ENCODE measurements at places on chromosomes 7 and 10. TPM values are rescaled to one million over a fixed set of nuclear protein-coding genes. Genes with fewer than 3 reads are reported as not detected.

GRCh38 chr10:33715303-33715975 lies 381.0 kb upstream of the NRP1 start:
- no peak for DNase-seq

GRCh38 chr7:83339907-83340306 lies 177.2 kb upstream of the PCLO start:
- DNase-seq, result no peak

DNA sequence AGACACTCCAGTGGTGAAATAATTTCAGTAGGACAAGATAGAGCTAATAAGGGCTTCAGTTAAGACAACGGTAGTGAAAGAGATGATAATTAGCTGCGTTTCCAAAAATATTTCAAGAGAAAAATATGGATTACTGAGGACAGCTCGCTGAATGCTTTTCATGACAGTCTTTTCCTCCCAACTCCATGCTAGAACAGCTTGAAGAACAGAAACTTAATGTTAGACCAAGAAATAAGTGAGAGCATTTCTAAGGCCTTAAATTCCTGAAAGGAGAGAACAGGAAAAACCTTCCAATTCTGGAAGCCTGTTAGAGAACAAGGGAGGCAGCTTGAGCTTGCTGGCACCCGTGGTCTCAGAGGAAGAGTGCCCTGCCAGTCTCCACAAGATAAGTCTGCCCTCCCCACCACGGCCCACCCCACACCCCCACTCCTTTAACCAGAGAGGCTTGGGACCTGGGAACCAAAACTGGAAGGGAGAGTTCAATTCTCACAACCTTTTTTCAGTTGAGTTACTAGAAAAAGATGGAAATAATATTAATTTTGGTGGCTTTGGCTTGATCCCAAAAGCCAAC lies 1148.0 kb upstream of the CELF2 start:
- no peak for DNase-seq

DNA sequence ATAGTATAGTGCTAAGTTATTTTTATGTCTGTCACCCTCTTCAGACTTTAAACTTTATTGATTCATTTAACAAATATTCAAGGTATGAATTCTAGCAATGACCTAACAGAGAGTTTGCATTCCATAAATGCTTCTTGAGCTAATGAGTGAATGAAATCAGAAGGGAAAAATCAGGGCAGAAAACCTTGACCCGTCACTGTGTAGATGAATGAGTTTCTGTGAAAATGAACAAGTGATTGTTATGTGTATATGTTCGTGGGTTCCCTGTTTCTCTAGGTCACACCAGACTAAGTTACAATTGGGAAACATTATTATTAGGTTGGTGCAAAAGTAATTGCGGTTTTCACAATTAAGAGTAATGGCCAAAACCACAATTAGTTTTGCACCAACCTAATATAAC lies 30.1 kb downstream of the APBB1IP start:
- no peak for DNase-seq

- peak; percentile 78 for DNase-seq
Measured at GRCh38 chr7:3682028-3682710, 381.1 kb downstream of the SDK1 start.

GRCh38 chr7:44087911-44088838 lies 5.8 kb upstream of the POLM start:
- DNase-seq, result peak; percentile 63

DNA sequence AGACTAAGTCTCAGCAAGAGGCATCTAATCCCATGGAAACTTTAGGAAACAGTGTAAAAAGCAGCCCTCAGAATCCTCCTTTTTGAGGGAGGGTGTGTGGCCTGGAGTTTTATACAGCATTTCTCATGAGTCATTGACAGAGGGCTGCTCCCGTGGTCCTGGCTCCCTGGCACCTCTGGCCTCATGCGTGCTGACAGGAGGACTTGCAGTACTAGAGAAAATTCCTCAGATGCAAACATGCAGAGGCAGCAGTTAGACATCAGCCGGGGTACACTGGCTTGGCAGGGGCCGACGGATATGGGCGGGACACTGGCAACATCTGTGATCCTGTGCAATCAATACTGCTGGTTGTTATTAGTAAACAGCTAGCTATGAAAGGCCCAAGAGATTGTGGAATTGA lies 925.1 kb upstream of the CELF2 start:
- DNase-seq, result peak; percentile 25

DNA sequence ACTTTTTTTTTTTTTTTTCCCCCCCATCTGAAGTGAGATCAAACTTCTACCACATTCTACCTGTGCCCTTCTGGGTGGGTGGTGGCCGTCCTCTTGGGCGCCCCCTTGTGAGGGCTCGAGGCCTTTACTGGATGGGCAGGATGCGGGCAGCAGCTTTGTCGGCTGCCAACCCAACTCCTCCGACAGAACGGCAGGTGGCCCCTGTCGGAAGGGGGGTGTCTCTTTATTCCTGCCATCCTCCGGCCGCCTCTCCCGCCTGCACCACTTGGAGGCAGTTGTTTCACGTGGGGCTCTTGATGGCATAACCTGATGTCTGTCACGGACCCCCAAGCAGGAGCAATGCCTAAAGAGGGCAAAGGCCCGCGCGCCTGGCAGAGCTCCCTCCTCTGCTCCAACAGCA lies 31.0 kb downstream of the AMZ1 start:
- no peak for DNase-seq

DNA sequence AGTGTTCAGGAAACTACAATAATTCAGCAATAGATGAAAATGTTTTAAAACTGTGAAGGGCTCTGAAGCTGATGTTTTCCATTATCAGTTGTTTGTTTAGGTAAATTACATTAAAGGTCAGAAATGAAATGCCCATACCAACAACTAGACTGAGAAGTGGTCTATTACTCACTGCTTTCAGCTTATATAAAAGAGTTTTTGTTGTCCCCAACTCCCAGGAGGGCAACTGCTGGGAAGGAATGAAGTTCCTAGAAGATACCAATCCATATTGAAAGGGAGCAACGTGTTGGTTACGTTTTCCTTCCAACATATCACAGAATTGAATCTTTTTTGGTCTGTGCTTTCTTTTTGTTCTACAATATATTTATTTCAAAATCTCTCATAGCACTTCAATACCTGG lies 330.6 kb upstream of the LRRN3 start:
- DNase-seq, result no peak

DNA sequence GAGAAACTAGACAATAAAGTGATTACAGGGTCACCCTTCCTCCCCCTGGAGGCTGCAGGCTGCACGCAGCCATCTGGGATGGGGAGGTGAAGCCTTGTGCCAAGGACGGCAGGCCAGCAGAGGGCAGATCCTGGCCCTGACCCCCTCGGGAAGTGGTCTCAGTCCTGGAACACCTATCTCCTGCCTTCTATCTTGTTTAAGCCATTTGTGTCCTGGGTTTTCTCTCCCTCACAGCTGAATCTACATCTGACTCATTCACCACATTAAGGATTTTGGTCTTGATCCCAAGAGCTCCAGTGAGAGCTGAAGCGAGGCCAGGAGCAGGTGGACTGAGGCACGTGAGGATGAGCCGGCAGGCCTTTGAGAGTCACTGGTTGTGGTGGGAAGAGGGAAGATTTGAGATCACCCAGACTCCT lies 16.4 kb upstream of the PARP12 start:
- no peak for DNase-seq

DNA sequence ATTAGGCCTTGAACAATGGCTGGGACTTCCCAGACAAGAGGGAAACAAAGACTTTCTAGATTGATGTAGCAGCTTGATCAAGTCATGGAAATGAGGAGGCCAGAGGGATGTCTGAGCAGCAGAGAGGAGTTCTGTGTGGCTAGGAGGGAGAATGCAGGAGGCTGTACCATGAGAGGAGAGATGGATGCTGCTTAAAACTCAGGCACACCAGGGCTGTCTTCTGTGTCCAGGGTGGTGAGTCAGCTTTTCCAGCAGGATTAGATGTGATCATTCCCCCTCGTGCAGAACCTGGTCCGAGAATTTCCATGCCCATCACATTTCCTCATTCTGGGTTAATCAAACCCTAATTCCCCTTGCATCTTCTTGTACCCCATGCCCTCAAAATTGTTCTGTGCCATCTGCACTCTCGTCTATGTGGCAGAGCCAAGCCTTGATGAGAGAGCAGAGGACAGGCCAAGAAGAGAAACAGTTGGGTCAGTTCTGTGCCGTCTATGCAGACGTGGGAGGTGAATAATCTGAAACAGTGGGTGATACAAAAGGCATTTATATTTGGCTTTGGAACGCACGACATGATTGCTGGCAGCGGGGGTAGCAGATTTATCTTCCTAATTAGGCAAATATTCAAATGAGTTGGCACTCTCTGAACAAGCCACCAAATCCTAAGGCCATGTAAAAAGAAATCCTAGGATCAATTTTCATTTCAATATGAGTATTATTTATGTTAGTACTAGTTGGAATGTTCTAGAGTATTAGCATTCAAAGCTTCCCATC lies 160.7 kb downstream of the TMEM178B start:
- no peak for DNase-seq

DNA sequence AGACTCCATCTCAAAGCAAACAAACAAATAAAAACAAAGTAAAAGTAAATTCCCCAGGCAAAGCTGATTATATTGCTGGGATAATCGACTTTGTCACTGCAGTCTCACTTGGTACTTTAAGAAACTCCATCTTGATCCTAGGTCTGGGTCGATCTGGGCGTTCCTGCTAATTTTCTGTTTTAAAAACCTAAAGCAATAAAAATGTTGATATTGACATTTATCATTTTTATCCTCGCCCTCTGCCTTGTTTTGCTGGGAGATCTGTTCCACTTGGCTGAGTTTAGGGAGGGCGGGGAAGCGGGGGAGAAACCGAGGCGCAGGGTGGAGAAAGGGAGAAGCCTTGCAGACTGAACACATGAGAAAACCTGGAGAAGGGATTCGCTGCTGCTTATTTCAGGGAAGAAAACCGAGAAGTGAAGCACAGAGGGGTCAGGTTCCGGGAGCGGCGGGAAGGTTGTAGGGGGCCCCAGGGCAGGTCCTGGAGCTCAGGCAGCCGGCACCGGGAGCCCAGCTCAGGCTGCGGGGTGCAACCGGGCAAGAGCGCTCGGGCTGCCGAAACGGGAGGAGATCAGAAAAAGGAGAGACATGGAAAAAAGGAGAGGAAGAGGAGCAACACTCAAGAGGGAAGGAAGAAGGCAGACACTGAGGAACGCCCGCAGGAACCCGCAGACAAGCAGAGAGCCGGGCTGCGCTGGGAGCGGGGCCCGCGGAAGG lies 27.3 kb upstream of the KMT2C start:
- DNase-seq, result peak; percentile 63

DNA sequence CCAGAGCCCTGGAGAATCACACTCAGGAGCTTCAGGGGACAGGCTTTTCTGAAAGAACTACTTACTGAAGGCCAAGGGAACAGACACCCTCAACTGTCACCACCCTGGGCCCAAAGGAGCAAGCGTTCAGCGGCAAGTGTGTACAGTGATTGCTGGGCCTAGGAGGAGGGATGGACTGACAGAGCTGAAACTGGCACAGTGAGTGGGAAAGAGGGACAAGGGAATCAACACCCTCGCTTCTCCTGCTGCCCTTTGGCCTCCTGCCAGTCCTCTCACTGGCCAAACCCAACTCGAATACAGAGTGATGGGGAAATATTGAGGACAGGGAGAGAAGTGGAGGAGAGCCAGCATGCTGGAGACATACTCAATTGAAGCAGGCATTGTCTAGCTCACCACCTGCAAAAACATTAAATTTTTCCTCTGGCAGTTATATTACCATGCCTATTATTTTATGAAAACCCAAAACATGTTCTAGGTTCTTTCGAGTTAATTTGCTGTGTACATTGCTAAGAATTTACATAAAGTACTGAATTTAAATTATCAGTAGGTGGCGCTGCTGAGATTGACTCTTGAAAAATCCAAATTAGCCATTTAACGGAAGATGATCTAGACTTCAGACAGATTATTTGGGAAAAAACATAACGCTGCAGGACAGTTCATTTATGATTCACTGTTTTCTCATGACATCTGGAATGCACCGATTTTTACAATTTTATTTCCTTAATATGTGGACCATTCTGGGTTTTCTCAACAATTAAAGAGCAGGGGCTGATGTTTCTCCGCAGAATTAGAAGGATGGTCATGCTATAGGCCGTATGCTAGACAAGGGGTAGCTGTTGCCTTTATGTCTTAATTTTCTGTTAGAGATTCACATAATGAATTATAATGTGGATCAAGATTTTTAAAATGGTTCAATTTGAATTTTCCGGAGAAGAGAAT lies 14.7 kb upstream of the TMEM236 start:
- no peak for DNase-seq

- no peak for DNase-seq
Measured at GRCh38 chr10:7184660-7185366, 226.0 kb downstream of the SFMBT2 start.

GRCh38 chr10:27197980-27198620 lies 42.5 kb downstream of the ACBD5 start:
- DNase-seq, result peak; percentile 83

- no peak for DNase-seq
Measured at GRCh38 chr7:22601812-22602565, 102.0 kb upstream of the STEAP1B start.

DNA sequence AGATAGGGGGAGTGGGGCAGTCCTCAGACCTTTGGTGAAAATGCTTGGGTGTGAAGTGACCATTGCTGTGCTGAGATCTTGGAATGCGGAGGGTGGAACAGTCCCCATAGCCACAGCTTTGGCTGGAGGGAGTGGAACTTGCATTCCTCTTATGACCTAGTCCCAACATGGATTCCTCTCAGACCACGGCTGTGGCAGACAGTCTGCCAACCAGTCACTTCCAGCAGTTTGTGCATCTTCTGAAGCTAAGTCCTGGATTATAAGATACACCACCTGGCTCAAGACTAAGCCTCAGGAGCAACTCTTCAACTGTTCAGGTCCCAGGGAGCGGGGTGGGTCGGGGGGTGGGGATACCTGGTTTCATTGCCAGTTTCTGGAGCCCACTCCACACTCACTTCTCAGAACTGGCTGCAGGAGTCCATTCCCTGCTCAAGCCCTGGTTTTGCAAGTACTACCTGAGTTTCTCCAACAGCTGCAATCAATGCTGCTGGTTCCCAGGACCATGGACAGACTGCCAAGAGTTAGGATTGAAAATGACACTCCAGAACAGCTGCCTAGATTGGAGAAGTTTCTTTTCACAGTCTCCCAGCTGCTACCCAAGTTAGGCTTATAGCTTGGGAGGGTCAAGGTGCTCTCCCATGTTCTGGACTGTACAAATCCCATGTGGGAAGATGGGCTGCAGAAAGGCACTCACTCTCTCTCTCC lies 29.1 kb upstream of the DGKB start:
- no peak for DNase-seq

The DMBT1 gene
- 0.87 TPM for total RNA-seq

The GRM3 gene
- 0.47 TPM for total RNA-seq

The ZNF789 gene
- 32.0 TPM for total RNA-seq

The CHN2 gene
- 27.4 TPM for total RNA-seq

The ACSL5 gene
- 10.1 TPM for total RNA-seq

The HOXA9 gene
- 0.39 TPM for total RNA-seq

The HOXA11 gene
- total RNA-seq, result not detected

The RELN gene
- total RNA-seq, result 3.8 TPM

The EIF5AL1 gene
- 5.7 TPM for total RNA-seq

The STEAP1B gene
- total RNA-seq, result 11.3 TPM

The LIPJ gene
- 4.2 TPM for total RNA-seq

The FGL2 gene
- total RNA-seq, result 8.4 TPM

The GBX1 gene
- 2.9 TPM for total RNA-seq

The ACBD5 gene
- 33.9 TPM for total RNA-seq

The ATOH7 gene
- total RNA-seq, result 1.2 TPM

Measured in testis (tissue), 5 donors.